SHP77 (cell line): ENCODE measurements at places on chromosomes 11 and 22.

DNA sequence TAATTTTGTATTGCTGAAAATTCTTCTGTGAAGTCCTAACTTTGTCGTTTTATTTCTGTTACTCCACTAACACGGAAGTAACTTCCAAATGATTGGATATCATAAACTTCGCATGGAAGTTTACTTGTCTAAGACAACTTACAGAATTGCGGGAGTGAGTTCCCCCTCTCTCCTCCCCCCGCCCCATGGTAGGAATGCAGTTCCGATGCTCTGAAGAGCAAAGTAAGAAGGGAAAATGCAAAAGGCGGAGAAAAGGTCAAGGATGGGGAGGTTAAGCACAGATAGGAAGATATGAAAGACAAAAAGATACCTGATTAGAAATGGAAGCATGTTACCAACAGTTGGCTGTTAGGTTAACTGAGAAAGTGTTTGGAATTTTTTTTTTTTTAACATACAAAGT lies 1.3 kb downstream of the EIF3M start:
- no peak for DNase-seq

GRCh38 chr11:115751243-115752015 lies 247.2 kb upstream of the CADM1 start:
- DNase-seq = no peak

DNA sequence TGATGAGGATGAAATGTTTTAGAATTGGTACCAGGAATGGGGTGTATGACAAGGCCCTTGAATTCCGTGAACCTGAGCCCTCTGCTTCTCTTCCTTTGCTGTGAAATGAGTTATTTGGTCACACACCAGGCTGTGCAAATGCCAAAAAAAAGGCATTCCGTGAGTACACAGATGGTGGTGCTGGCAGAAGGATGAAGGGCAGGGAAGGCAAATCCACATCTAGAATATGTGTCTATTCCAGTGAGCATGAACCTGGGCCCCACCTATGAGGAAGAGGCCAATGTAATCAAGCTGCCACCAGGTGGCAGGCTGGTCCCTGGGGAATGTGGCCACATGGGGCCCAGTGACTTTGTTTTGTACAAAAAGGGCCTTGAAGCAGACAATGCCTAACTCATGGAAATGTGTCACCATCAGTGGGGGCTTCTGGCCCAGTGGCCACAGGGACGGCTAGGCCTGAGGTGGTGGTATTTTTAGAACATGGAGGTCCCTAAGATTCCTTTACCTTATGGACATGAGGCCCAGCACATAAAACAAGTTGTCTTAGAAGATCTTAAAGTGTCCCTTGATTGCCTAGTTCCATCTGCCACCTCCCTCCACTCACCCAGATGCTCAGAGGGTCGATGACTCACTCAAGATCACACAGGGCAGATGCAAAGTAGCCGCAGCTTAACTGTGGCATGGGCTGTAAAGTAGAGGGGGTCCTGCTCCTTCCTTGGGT lies 3.9 kb upstream of the RNF215 start:
- DNase-seq = peak; percentile 87

DNA sequence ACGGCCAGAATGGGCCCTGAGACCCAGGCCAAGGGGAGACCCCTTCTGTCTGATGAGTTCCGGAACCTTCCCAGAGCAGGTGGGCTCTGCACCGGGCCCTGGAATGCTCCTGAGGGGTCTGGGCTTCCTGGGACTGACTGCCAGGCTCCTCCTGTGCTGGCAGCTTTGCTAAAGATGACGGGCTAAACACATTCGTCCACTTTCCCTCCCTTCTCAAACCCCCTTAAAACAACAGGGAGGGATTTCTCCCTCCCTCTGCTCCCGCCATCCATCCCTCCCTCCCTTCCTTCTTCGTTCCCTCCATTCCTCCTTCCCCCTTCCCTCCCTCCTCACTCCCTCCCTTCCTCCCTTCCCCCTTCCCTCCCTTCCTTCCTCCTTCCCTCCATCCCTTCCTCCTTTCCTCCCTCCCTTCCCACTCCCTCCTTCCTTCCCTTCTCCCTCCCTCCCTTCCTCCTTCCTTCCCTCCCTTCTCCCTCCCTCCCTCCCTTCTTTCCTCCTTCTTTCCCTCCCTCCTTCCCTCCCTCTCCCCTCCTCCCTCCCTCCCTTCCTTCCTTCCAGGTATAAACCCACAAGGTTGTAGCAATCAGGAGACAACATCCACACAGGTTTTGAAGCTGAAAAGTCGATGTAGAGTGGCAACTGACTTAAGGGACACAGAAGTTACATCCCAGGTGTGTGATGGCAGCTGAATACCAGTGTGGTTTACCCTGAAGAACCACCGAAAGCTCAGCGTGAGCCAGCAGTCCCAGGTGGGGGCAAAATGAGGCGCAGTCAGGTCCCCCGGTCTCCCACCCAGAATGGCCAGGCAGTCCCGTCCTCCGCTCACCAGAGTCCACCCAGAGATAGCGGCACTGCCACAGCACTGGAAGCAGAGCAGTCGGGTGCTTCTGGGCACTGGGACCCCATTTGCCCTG lies 18.8 kb upstream of the MGAT3 start:
- DNase-seq = no peak

- no peak for DNase-seq
Measured at GRCh38 chr11:119369132-119369925, 12.2 kb downstream of the USP2 start.

DNA sequence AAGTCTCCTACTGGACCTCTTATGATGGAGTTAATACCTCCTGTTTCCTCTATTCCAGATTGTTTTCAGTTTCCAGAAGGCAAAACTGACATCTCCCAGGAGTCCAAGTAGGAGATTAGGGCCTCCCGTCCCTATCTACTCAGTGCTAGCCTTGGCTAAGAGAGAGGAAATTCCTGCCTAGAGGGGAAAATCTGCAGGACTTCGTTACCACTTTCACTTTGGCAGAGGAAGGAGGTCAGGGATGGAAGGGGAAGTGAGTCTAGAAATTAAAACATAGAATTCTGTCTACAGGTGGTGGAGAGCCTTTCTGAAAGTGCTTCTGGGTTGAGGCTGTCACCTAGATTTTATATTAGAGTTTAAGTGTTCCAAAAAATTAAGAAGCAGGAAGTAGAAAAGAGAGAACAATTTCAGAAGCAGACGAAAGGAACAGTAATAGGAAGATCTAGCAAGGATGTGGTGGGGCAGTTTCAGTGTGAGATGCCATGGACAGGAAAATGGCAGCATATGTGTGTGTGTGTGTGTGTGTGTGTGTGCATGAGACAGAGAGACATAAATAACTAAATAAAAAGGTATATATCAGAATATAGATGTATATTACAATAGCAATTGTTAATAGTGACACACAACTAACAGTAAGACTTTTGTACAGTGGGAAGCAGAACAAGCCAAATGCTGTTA lies 2.4 kb upstream of the TRIM68 start:
- DNase-seq = no peak

GRCh38 chr11:123622576-123622975 lies 31.8 kb downstream of the SCN3B start:
- DNase-seq = no peak

GRCh38 chr22:38035530-38035885 lies 21.7 kb upstream of the PICK1 start:
- no peak for DNase-seq

GRCh38 chr22:42623301-42623751 lies 8.6 kb upstream of the POLDIP3 start:
- DNase-seq = no peak

GRCh38 chr11:120978701-120979100 lies 45.2 kb upstream of the TBCEL start:
- DNase-seq = no peak

- DNase-seq = no peak
Measured at GRCh38 chr22:46587492-46588278, 32.5 kb upstream of the GRAMD4 start.

GRCh38 chr11:117979481-117980211 lies 6.5 kb upstream of the IL10RA start:
- DNase-seq = no peak

GRCh38 chr11:34957206-34957605 lies 40.8 kb downstream of the PDHX start:
- DNase-seq = no peak

DNA sequence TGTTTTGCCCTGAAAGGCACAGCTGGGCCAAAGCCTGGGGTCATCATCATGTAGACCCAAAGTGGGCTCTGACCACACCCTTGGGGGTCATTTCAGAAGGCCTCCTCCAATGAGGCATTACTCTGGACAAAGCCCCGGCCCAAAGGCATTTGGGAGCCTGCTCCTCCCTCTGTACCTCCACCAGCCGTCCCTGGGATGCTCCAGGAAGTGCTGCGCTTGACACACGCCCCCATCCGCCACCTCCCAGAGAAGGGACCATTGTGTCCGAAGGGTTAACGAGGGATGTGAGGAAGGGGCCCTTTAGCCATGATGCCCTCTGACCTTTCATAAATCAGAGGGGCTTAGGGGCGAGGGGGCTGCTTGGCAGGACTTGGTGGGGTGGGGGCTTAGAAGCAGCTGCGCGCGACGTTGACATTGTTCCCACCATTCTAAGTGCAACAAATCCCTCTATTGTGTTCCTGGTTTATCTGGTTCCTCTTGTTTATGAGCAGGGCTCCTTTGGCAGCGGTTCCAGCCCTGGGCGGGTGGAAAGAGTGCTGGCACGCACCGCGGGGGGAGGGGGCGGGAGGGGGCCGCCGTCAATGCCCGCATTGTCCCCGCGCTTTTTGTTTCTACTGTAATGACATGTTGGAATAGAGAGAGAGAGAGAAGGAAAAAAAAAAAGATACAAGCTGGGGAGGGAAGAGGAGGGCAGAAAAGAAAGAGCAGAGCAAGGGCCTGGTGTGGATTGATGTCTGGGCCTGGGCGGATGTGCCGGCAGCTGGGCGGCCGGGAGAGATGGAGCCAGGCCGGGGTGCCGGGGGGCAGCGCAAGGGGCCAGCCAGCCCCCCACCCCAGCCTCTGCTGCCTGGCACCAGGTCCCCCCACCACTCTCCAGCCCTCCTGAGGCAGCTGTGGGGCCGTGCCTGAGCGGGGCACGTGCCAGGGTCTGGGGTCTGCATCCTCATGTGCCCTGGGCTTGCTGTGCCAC lies 32.1 kb upstream of the SOX10 start:
- no peak for DNase-seq

DNA sequence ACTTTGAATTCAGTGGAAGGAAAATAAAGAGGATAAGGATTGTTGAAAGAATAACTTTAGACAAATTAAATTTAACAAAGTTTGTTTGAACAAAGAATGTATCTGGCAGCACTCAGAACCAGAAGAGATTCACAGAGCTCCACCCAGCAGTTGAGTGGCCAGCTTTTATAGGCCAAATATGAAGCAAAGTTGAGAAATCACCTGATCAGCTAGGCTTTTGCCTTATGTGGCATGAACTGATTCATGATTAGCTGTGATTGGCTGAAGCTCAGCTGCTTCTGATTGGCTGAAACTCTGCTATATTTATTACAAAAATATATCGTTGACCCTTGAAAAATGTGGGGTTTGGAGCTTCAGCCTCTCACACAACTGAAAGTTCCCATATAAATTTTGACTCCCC lies 62.6 kb downstream of the PIWIL4 start:
- DNase-seq = no peak

DNA sequence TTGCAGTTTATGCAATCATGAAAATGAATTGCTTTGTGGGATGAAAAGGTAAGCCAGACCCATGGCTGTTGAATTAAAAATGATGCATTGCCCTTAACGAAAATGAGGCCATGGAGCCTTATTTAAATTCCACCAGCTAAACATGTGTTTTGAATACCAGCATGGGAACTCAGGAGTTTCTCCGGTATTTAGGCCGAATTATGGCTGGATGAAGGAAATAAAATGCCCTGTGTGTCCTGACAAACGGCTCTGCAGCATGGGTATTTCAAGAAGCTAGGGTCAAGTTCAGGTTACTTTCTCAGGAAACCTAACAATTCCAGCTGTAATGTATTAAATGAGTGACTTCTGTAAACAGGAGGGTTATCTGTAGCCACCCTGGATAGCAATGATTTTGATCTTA lies 38.3 kb downstream of the AMOTL1 start:
- no peak for DNase-seq

DNA sequence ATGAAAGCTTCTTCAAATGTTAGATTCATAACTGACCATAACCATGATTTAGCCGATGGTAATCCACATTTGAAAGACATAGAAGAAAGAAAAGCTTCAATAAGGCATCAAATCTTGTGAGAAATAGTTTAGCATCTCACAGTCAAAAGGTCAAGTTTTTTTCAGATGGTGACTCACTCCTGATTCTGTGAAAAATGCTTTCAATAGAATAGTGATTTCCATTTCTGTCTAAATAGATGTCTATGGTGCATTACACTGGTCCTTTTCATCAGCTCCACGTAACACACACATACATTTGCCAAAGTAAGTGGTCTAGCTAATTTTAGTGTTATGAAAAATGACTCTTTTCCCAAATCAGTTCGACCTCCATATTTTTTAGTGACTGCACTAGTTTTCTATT lies 139.2 kb downstream of the LRRC4C start:
- no peak for DNase-seq
